ENCODE measurements at places on chromosomes 2 and 18.

GRCh38 chr2:70036290-70036689, 51.0 kb upstream of the PCBP1 start:
- no peak for DNase-seq

GRCh38 chr2:112662704-112663103, 17.0 kb downstream of the SLC20A1 start:
- no peak for DNase-seq

DNA sequence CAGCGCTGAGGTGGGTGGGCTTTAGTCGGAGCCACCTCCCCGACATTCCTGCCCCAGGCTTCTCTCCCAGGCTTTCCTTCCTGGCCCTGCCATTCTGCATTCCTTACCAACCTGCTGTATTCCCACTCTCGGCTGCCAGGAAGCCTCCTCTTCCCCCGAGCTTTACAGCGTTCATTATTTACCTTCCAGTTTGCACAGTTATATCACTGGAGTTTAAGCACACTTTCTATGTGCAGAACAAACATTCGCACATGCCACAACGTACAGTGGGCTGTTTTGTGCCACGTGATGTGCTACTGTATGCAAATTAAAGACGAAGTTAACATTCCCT, 246.3 kb downstream of the SOX11 start:
- DNase-seq, result no peak

DNA sequence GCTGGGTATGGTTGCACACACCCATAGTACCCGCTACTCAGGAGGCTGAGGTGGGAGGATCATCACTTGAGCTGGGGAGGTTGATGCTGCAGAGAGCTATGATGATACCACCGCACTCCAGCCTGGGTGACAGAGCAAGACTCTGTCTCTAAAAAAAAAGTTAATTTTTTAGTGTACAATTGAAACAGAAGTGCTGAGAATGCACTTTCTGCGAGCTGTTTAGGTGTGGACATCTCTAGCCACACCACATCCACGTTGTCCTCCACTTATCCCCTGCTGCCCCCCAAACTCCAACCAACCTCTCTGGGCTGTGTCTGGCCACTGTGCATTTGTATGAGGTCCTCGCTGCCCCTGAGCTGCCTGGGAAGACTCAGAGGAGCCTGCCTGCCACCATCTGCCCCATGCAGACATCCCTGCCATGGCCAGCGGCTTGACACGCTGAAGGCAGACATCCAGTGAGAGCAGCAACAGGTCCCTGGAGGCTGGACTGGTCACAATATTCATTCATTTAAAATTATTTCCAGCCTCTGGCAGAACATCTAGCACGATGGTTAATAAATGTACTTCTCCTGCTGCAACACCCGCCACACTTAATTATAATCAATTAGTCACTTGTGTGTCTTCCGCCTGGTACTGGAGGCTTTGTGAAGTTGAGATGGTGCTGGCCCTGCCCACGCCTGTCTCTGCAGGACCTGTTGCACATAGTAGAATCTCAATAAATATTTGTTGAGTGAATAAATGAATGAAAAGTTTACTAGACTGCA, 3.7 kb upstream of the AFF3 start:
- no peak for DNase-seq

GRCh38 chr2:118705032-118705431, 142.4 kb downstream of the EN1 start:
- no peak for DNase-seq

- DNase-seq, result no peak
Observed at GRCh38 chr2:231807020-231807419, 20.8 kb downstream of the COPS7B start.

DNA sequence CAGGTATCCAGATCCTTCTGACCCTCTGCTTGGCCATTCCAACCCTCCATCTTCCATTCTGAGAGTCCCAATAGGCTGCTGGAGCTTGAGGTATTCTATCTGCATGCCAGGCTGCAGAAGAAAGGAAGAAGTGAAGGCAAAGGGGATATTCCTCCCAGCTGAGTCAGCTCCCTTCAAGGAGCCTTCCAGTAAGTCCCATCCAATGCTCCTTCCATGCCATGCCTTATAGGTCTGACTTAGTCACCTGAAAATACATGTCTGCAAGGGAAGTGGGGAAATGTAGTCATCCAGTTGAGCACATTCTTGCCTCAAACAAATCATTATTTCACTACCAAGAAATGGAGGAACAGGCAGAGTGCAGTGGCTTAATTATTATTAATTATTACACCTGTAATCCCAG, 464.6 kb downstream of the CNTNAP5 start:
- no peak for DNase-seq

- DNase-seq, result no peak
Observed at GRCh38 chr2:42910645-42911405, 118.4 kb upstream of the HAAO start.

- DNase-seq, result no peak
Observed at GRCh38 chr2:108937367-108938017, 51.5 kb downstream of the EDAR start.

DNA sequence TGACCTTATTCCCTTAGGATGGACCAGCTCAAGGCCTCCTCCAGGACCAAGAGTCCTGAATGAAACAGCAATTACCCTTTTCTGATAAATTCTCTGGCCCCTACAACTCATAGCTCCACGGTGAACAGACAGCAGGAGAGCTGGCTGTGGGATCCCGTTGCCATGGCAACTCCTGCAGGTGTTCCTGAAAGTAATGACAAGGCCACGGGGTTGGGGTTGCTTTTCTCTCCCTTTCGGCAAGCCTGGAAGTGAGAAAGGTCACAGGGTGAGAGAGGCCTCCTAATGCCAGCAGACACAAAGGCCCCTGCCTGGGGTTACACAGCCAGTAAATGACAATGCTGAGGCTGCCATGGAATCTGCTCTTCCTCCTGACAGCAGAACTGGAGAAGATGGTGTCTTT, 403.0 kb downstream of the NBAS start:
- DNase-seq, result no peak

DNA sequence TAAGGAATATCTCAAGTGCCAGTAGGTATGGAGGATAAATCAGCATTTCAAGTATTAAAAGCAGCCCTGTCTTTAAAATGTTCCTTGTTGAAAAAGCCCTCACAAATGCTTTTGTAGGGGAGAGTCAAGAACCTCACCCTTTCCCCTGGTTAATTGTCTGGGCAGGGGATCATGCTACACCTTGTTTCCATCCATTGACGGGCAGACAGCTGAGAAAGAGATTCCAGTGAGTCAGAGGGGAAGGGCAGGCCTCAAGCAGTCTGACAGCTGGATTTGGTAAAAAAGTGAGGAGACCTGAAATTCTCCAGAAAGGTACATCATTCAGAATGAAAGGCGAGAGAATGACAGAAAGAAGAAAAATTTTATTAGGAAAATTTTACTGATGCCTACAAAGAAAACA, 203.2 kb upstream of the CYP26B1 start:
- DNase-seq, result no peak

DNA sequence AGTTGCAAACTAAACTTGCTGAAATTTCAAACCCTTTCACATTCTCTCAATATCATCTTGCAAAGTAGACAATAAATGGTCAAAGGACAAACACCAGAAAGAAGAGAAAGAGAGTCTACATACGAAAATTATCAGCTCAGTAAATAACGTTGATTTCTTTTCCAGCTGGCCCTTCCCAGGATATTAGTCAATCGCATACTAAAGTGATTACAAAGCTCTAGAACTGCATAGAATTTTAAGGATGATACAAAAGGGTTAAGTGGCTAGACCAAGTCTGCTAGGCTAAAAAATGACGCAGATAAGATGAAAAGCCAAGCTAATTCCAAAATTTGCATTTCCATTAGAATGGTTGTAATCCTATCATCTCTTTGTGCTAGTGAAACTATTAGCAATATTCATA, 405.7 kb downstream of the FBXO15 start:
- no peak for DNase-seq

- no peak for DNase-seq
Observed at GRCh38 chr2:238113611-238114010, 13.5 kb downstream of the ESPNL start.

DNA sequence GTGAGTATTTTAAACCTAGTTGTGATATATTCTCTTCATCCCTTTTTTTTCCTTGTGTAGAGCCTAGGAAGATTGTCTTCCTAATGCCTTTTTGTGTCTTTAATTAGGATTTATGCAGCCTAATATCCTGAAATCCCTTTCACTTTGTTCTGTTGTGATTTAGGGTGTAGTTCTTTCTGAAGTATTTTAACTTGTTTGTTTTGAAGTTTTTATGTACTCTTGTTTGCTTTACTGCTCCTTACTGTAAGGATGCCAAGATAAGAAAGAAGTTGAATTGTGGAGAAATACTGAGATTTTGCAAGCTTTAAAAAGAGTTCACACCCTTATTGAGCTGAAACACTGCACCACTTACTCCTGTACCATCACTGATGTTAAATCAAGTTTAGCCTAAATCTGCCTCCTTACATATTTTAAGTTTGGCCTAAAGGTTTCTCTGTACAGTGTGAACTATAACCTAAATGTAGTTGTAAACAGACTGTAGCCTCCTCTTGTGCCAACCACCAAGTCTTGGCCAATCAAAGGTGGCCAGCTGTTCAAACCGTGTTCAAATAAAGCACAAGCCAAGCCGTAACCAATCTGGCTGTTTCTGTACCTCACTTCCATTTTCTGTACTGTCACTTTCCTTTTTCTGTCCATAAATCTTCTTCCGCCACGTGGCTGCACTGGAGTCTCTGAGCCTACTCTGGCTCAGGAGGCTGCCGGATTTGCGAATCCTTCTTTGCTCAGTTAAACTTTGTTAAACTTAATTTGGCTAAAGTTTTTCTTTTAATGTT, 17.7 kb upstream of the ACOXL start:
- no peak for DNase-seq

GRCh38 chr2:45892757-45893156, 241.3 kb downstream of the PRKCE start:
- no peak for DNase-seq

GRCh38 chr2:192960945-192961344, 766.2 kb upstream of the TMEFF2 start:
- DNase-seq, result no peak
